Colonic mucosa (tissue), 4 donors: ENCODE measurements at places on chromosomes 1 and 21.

- no peak overlapping the region for H3K4me3 ChIP-seq
- no peaks in the 10 kb centered on the region for H3K27me3 ChIP-seq
- no peak overlapping the region for H3K27ac ChIP-seq
- no peaks in the 10 kb centered on the region for H3K4me1 ChIP-seq
- no peak for DNase-seq
- no peaks in the 10 kb centered on the region for H3K36me3 ChIP-seq
These were observed 242.2 kb downstream of the PTPRC start for GRCh38 chr1:198880818-198881597.

- no peak overlapping the region for H3K27ac ChIP-seq
- no peak for DNase-seq
- no peaks in the 10 kb centered on the region for H3K4me1 ChIP-seq
- H3K36me3 ChIP-seq: no peaks in the 10 kb centered on the region
- no peaks in the 10 kb centered on the region for H3K27me3 ChIP-seq
These were observed 141.7 kb upstream of the EDN2 start for GRCh38 chr1:41626146-41626545.

GRCh38 chr1:31760471-31761470 lies 3.4 kb downstream of the ADGRB2 start:
- H3K4me1 ChIP-seq: peaks cover 7% of the 10 kb centered on the region
- H3K4me3 ChIP-seq: peak overlapping the region; percentile 38
- H3K36me3 ChIP-seq: no peaks in the 10 kb centered on the region

DNA sequence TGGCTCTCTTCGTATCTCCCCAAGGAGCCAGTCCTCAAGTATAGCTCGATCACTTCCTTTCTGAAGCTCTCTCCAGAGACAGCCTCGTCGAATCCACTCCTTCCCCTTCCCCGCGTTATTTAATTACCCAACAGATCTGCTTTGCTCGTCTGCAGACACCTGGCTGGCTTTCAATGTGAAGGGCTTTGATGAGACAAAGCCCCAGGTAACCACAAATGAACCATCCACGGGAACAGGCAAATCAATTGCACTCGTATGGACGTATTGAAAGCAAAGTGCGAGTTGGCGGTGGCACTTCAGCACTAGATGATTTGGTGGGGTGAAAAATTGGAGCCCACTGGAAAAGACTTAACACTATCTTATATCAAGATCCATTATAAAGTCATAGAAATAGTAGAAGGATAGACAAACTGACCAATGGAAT lies 364 bp upstream of the BCAR3 start:
- peak overlapping the region; percentile 60 for H3K27ac ChIP-seq
- peak overlapping the region; percentile 81 for H3K4me3 ChIP-seq
- no peak for DNase-seq
- no peaks in the 10 kb centered on the region for H3K27me3 ChIP-seq
- no peaks in the 10 kb centered on the region for H3K36me3 ChIP-seq

GRCh38 chr1:8517661-8518489 lies 200.0 kb downstream of the SLC45A1 start:
- no peak overlapping the region for H3K4me3 ChIP-seq
- H3K27ac ChIP-seq: no peak overlapping the region
- DNase-seq: no peak
- no peaks in the 10 kb centered on the region for H3K36me3 ChIP-seq
- H3K27me3 ChIP-seq: no peaks in the 10 kb centered on the region
- H3K4me1 ChIP-seq: no peaks in the 10 kb centered on the region

- no peaks in the 10 kb centered on the region for H3K4me1 ChIP-seq
- no peak overlapping the region for H3K27ac ChIP-seq
- no peaks in the 10 kb centered on the region for H3K36me3 ChIP-seq
- DNase-seq: no peak
- no peak overlapping the region for H3K4me3 ChIP-seq
These were observed 1238.0 kb downstream of the MRPL39 start for GRCh38 chr21:24369278-24369677.

GRCh38 chr1:175200678-175201521 lies 8.3 kb upstream of the KIAA0040 start:
- no peaks in the 10 kb centered on the region for H3K36me3 ChIP-seq
- H3K27me3 ChIP-seq: no peaks in the 10 kb centered on the region
- H3K27ac ChIP-seq: peak overlapping the region; percentile 61
- peaks cover 4% of the 10 kb centered on the region for H3K4me1 ChIP-seq

DNA sequence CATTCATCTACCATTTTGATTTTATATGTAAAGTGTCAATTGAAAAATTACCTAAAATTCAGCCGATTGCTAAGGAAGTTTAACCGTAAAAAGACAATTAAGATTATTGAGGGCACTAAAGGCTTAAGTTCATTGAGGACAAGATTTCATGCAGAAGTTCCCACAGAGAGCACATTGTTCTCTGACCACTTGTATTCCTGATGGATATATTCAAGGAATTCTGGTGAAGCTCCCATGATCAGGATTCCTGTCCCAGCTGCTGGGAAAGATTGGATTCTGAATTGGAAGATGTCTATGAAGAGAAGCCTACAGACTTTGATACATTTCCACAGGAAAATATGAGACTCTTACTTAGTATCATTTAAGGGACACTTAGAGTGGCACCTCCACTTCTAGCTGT lies 209.2 kb upstream of the KCTD3 start:
- H3K27me3 ChIP-seq: no peaks in the 10 kb centered on the region
- H3K36me3 ChIP-seq: no peaks in the 10 kb centered on the region
- no peak overlapping the region for H3K4me3 ChIP-seq

DNA sequence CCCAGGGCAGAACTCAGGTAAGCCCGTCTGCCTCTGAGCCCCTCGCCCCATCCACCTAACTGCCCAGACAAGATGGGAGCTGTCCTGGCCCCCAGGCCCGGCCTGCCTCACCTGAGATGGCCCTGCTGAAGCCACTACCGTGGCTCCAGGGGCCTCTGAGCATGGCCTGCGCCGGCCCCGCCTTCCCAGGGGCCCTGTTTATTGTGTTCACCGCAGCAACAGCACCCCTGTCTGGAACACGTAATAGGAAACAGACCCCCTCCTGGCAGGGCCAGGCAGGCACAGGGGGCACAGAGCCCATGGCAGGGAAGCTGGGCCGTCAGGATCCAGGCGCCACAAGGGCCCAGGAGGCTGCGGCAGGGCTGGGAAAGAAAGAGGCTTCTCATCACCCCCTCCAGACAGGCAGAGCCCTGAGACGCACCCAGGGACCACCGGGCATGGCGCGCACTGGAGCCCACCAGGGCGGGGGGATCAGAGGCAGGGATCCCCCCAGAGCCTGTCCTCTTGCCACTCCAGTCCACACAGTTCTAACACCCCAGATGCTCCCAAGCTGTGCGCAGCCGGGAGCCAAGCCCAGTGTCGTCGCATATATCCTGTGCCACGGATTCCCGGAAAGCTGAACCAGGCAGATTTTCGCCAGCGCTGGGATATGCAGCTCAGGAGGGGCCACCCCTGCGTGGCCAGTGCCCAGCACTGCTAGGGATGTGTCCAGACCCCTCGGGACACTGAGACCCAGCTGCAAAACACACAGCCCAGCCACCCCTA lies 62.6 kb downstream of the ARHGEF16 start:
- H3K4me1 ChIP-seq: no peaks in the 10 kb centered on the region
- no peaks in the 10 kb centered on the region for H3K27me3 ChIP-seq
- H3K27ac ChIP-seq: no peak overlapping the region
- no peak overlapping the region for H3K4me3 ChIP-seq
- H3K36me3 ChIP-seq: no peaks in the 10 kb centered on the region

- no peak for DNase-seq
- no peaks in the 10 kb centered on the region for H3K36me3 ChIP-seq
- H3K27ac ChIP-seq: no peak overlapping the region
- peaks cover 5% of the 10 kb centered on the region for H3K4me1 ChIP-seq
- H3K4me3 ChIP-seq: no peak overlapping the region
These were observed 23.2 kb downstream of the HIVEP3 start for GRCh38 chr1:41895552-41895951.

GRCh38 chr1:155136748-155137147 lies 1.1 kb downstream of the SLC50A1 start:
- peaks cover 20% of the 10 kb centered on the region for H3K4me1 ChIP-seq
- peak overlapping the region; percentile 98 for H3K27ac ChIP-seq
- no peaks in the 10 kb centered on the region for H3K27me3 ChIP-seq
- peak; percentile 68 for DNase-seq

GRCh38 chr1:41866285-41866684 lies 52.4 kb downstream of the HIVEP3 start:
- no peak for DNase-seq
- no peak overlapping the region for H3K27ac ChIP-seq
- no peaks in the 10 kb centered on the region for H3K4me1 ChIP-seq
- H3K27me3 ChIP-seq: no peaks in the 10 kb centered on the region

DNA sequence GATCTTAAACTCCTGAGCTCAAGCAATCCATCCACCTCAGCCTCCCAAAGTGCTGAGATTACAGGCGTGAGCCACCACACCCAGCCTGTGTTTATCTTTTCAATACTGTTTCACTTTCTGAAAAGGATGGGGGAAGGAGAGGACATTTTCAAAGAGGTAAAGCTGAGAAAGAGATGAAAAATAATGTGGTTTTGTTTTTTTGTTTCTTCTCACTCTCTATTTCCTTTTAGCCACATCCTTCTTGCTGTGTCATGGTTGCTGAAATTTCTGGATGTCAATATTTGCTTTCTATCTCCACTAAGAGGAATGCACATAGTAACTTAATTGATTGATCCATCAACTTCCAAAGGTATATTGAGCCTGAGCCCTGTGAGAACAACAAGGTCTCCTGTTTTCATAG lies 6.4 kb upstream of the C1orf21 start:
- H3K27me3 ChIP-seq: no peaks in the 10 kb centered on the region
- H3K4me3 ChIP-seq: no peak overlapping the region
- H3K27ac ChIP-seq: no peak overlapping the region
- H3K36me3 ChIP-seq: no peaks in the 10 kb centered on the region
- no peak for DNase-seq

DNA sequence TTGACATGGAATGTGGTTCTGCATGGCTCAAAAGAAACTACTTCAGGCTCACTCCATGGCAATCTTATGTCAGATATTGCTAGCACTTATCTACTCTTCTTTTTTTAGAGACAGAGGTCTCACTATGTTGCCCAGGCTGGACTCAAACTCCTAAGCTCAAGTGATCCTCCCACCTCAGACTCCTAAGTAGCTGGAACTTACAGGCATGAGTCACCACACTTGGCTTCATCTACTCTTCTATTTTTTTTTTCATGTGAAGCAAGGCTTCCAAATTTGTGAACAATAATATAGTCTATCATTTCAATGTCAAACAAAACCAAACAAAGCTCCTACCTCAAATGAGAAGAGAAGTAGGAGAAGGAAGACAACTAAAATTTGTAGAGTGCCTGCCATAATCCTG lies 7.5 kb upstream of the PSEN2 start:
- H3K4me1 ChIP-seq: no peaks in the 10 kb centered on the region
- no peak overlapping the region for H3K27ac ChIP-seq
- DNase-seq: no peak

DNA sequence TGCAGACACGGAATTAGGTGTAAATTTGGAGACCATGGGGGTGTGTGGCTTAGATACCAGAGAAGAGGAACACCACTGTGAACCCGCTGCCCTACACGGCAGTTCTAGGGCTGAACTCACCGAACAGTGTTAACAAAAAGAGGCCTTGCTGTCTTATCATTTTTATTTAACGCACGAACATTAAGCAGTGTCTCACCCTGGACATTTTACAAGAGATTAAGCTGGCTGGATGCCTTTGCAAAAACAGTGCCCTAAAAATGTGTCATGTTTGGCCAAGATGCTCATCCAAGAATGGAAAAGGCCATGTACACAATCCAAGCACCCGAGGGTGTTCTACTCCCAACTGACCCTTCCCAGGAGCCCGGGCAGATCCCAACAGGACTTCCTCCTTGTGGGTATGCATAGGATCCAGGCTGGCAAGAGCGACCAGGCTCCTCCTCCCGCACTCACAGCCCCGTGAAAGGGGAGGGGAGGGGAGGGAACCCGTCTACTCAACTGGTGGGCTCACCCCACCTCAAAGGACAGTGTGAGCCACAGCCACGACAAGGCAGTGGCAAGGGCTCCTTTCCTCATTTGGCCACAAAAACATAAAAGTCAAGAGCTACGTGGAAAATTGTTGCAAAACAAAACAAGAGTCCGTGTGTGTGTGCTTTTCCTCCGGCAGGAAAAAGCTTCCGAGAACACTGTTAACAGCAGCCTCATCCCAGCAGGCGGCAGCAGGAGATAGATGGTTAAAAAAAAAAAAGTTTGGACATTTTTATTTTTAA lies 20.3 kb downstream of the C2CD2 start:
- H3K27ac ChIP-seq: no peak overlapping the region
- DNase-seq: no peak
- H3K4me3 ChIP-seq: no peak overlapping the region
- H3K4me1 ChIP-seq: no peaks in the 10 kb centered on the region
- H3K27me3 ChIP-seq: no peaks in the 10 kb centered on the region
- no peaks in the 10 kb centered on the region for H3K36me3 ChIP-seq

DNA sequence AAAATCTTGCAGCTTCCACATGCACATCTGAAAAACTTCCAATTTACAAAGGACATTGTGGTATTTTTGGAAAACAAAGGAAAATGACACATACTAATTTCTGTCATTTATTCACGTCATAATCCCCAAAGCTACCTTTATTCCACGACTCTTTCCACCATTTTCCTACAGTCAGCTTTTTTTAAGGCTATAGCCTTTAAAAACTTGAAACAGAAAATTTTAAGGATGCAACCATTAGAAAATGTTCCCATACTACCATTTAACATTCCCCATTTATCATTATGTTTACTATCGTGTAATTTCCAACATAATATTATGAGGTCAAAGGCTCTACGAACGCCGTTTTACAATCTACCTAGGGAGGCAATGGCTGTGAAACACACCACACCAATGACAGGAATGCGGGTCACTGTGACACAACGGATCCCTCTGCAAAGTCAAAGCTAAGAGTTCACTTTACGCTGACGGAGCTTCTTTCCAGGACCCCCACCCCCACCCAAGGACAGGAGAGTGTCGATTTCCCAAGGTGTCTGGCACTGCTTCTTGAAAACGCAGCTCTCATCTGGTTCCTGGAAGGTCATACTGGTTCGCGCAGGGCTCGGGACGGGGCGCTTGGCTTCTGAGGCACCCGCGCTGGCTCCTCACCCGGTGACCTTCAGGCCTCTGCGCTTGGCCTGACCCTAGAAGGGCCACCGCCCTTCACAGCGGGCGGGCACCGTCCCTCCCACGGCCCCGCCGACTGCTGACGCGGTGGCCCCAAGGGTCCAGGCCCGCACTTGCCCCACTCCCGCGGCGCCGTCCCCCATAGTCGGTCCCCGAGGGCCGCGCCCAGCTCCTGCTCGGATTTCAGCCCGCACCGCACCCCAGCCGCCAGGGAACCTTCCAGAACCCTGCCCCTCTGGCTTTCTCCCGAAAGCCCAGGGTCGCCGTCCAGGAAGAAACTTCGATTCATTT lies 50.5 kb upstream of the ATF3 start:
- peak overlapping the region; percentile 61 for H3K4me3 ChIP-seq
- no peaks in the 10 kb centered on the region for H3K27me3 ChIP-seq
- H3K27ac ChIP-seq: peak overlapping the region; percentile 82
- H3K4me1 ChIP-seq: no peaks in the 10 kb centered on the region
- DNase-seq: peak; percentile 74
